Sciatic nerve (tissue), 2 donors: ENCODE measurements at places on chromosomes 7 and 10.

DNA sequence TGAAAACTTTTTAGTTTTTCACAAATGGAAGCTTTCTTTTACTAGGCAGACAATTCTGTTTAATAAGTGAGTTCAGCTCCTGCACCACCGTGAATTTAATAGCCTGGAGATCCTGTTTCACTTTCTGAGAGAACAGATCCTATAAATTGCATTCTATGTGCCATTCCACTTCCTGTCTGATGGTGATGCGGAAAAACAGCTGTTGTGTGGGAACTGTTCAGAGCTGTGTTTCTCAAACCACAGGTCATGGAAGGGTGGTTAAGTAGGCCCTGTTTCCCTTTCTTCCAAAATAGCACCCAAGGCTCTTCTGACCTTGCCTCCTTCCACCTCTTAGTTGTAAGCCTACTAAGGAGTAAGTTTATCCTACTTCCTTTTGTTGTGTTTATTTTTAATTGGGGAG, 97.2 kb upstream of the DKK1 start:
- no peak for DNase-seq

DNA sequence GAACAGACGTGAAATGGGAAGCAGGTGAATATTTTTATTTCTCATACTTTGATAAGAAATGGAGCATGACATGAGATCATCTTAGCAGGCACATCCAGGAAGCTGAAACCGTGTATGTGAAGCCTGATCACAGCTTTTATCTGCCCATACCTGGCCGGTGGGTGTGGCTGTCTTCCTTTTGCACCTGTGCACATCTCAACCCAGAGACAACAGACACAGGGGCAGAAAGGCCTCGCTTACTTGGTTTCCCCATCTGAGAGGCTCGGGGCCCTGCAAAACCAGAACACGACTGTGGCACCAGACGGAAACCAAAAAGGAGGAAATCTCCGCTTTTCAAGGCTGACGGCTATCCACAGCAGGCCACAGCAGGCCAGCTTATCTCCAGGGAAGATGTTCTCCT, 116.4 kb downstream of the TCERG1L start:
- DNase-seq = no peak

GRCh38 chr10:108612485-108612884, 1310.8 kb downstream of the XPNPEP1 start:
- DNase-seq = no peak

DNA sequence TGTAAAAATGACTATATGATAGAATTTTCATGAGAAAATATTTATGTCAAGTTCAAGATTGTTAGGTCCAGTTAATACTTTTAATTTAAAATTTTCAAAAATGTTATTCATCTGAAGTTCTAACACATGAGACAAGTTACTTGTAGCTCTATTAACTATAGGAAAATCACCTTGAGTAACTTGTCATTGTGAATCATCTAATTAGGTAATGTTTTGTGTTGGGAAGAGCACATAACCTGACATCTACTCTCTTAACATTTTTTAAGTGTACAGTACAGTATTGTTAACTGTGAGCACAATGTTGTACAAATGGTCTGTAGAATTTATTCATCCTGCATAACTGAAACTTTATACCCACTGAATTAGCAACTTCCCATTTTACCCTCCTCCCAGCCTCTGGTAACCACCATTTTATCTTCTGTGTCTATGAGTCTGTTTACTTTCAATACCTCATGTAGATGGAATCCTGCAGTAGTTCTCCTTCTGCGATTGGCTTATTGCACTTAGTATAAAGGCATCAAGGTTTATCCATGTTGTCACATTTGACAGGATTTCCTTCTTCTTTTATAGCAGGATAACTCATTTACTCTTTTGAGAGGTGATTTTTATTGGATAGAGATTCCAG, 54.6 kb downstream of the ARL4A start:
- no peak for DNase-seq

DNA sequence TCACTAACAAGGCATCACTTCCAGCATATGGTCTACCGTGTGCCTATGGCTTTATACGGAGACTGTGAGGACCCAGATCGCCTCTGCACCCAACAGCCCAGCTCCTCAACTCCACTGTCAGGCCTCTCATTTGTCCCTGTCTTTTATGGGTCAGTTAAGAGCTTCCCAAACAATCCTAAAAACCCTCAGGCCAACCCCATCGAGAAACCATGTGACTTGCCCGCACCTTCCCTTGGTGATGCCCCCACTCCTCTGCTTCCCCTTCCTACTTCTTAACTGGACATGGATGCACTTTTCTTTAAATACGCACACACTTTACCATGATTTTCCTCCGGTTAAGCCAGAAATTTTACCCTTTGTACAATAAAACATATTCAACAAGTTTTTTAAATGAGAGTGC, 46.8 kb downstream of the BAIAP2L1 start:
- DNase-seq = no peak

DNA sequence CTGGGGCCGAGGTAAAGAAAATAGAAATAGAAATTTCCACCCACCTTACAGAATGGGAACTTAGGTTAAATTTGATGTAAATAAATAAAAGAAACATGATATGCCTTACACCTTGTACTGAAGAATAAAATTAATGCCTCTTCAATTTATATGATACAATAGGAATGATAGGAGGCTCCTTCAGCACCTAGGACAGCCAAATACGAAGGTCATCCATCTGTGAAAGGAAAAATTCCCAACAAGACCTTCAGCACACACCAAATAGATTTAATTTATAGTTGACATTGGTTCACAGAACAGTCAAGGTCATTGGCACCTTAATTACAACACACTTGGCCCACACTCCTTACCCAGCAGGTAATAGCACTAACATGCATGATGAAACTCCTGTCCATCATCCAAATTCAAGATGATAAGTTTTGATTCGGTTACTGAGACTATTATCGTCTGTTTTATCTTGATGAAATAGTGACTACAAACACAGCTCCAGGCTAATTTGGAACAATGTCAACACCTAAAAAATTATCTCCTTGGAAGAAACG, 250.9 kb downstream of the SNX13 start:
- no peak for DNase-seq

- DNase-seq = no peak
Measured at GRCh38 chr7:17043012-17043877, 161.5 kb upstream of the AGR3 start.
